Skin of body (tissue), 3 donors: ENCODE measurements at places on chromosomes 12 and 14. TPM values are rescaled to one million over a fixed set of nuclear protein-coding genes. Genes with fewer than 3 reads are reported as not detected.

The MYH6 gene
- total RNA-seq: 0.30 TPM

The TAPBPL gene
- 8.3 TPM for total RNA-seq

The SLC6A13 gene
- 0.39 TPM for total RNA-seq

The DTX1 gene
- 9.0 TPM for total RNA-seq

The SP7 gene
- total RNA-seq: 0.30 TPM

The SERPINA10 gene
- not detected for total RNA-seq

The MYF6 gene
- 9.8 TPM for total RNA-seq

The TAS2R20 gene
- total RNA-seq: 10.4 TPM

The ENDOU gene
- total RNA-seq: 20.8 TPM

The TMCC3 gene
- total RNA-seq: 9.8 TPM

The NRIP2 gene
- total RNA-seq: 0.79 TPM

The PZP gene
- 0.20 TPM for total RNA-seq

The GNG2 gene
- total RNA-seq: 37.5 TPM

The TMEM117 gene
- total RNA-seq: 21.5 TPM

The MYH7 gene
- total RNA-seq: 84.4 TPM

The LYZ gene
- total RNA-seq: 148 TPM

The OTX2 gene
- total RNA-seq: not detected

The CD27 gene
- 0.20 TPM for total RNA-seq

The PPP2R3C gene
- total RNA-seq: 27.0 TPM

The CNTN1 gene
- 28.9 TPM for total RNA-seq

The PIK3C2G gene
- total RNA-seq: 18.1 TPM

The SLC22A17 gene
- 13.1 TPM for total RNA-seq

The TAS2R7 gene
- not detected for total RNA-seq

The RD3L gene
- not detected for total RNA-seq

The KIF26A gene
- 8.1 TPM for total RNA-seq

The PLCZ1 gene
- total RNA-seq: not detected

The RNF212B gene
- total RNA-seq: not detected

The ZCRB1 gene
- 13.4 TPM for total RNA-seq

The SALL2 gene
- 4.9 TPM for total RNA-seq

The KRT3 gene
- total RNA-seq: 0.10 TPM

The RNASE1 gene
- 148 TPM for total RNA-seq

The AHSA1 gene
- 63.4 TPM for total RNA-seq

The RPS29 gene
- total RNA-seq: 1,388 TPM

The CEBPE gene
- total RNA-seq: 1.5 TPM

The SOCS2 gene
- total RNA-seq: 23.7 TPM

The OVCH1 gene
- total RNA-seq: 0.30 TPM

The SERPINA12 gene
- 16.9 TPM for total RNA-seq

The ASPG gene
- total RNA-seq: 3.6 TPM

The VWF gene
- total RNA-seq: 51.8 TPM

The CCDC198 gene
- total RNA-seq: not detected

The FOXN4 gene
- total RNA-seq: 0.10 TPM

The PRDM4 gene
- total RNA-seq: 15.7 TPM

The PAWR gene
- 46.6 TPM for total RNA-seq

The COCH gene
- 7.9 TPM for total RNA-seq

The KRT85 gene
- total RNA-seq: 98.6 TPM

The KCNH3 gene
- 0.49 TPM for total RNA-seq

The SPATA7 gene
- 20.4 TPM for total RNA-seq

The KCNJ8 gene
- 30.5 TPM for total RNA-seq
